ENCODE measurements at places on chromosomes 2 and 18.

- DNase-seq = no peak
Observed at GRCh38 chr2:158478237-158478636, 21.5 kb downstream of the PKP4 start.

GRCh38 chr18:74229005-74229404 lies 62.8 kb downstream of the CYB5A start:
- DNase-seq = no peak

DNA sequence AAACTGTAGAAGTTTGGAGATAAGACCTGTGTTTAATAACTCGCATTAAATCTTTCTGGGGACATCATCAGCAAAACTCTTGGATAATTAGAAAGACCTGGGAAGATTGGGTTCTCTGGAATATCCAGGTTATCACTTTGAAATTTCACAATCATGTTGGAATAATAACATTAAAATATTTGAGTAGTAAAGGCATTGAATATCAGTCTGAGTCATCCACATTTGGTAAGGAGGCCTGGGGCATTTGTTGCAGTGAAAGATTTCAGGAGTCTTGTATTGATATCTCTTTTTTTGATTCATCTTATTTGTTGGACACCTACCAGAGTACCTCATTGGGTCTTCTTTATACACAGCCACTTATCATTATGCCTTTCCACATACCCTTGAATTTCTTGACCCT lies 95.9 kb downstream of the EPB41L5 start:
- DNase-seq = no peak

GRCh38 chr18:6759579-6759978 lies 30.1 kb downstream of the ARHGAP28 start:
- DNase-seq = no peak

- no peak for DNase-seq
Observed at GRCh38 chr2:8087480-8087840, 594.4 kb upstream of the ID2 start.

- DNase-seq = no peak
Observed at GRCh38 chr2:158914731-158915130, 53.7 kb upstream of the TANC1 start.

DNA sequence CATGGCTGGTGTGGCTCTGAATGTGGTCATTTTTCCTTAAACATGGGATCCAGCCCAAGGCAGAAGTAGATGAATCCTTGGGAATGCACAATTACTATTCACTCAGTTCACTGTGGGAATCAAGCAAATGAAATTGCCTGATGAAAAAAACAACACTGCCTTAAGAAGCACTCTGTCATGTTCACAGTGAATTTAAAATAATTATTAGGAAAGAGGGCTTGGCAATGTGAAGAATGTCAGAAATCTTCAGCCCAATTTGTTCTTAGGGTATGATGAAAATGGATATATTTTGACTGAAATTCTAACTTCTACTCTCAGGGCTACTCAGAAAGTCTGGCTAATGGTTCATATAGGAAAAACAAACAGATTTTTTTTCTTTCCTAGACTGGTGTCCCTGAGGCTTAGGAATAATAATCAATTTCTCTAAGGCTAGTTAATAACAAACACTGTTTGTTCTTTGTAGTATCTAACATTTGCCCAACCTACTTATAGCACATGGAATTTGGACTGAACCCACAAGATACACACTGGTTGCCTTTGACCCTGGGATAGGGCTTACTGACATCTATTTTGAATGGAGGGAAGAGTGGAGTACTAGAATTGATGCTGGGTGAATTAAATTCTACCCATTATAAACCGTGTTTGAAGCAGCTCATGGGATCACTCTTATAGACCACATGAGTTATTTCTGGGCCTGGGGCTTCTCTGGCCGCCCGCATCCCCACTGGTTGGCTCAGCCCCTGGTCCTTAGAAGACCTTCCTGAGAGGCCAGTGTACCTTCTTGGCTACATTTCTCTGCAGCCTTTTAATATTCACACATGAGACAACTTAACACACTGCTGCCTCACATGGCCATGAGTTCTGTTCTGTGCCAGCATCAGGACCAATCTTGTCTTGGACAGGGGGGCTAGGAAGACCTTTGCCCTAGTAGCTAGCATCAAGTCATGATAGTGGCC lies 8.3 kb upstream of the MRPL33 start:
- no peak for DNase-seq

DNA sequence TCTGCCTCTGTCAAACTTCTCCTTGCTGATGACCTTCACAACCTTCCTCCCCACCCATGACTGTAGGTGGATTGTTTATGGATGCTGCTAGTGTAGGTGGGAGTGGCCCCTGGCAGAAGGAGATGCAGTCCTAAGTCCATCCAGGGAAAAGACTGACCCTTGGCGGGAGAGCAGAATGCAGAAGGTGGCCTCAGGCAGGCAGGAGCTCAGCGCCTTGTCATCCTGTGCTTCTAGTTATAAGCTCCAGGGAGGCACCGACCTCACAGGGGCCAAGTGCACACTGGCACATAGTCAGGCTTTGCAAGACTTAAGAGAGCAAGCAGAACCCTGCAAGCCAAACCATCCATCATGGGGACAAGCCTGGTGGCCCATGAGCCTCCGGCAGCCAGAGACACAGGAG lies 74.4 kb downstream of the CAPN13 start:
- DNase-seq = no peak

DNA sequence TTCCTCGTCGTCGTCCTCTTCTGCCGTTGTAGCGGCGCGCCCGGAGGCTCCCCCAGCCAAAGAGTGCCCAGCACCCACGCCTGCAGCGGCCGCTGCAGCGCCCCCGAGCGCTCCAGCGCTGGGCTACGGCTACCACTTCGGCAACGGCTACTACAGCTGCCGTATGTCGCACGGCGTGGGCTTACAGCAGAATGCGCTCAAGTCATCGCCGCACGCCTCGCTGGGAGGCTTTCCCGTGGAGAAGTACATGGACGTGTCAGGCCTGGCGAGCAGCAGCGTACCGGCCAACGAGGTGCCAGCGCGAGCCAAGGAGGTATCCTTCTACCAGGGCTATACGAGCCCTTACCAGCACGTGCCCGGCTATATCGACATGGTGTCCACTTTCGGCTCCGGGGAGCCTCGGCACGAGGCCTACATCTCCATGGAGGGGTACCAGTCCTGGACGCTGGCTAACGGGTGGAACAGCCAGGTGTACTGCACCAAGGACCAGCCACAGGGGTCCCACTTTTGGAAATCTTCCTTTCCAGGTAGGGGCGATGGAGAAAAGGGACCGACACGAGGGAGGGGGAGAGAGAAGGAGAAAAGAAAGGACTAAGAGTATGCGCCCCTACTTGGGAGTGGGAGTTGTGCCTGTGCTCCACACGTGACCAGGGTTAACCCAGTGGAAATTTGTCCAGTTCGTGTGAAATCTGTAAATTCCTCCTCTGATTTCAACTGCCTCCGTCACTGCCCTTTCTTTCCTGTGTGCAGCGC lies 800 bp downstream of the HOXD13 start:
- DNase-seq = no peak

- no peak for DNase-seq
Observed at GRCh38 chr2:187213798-187214197, 234.3 kb downstream of the CALCRL start.
